ENCODE measurements at places on chromosomes 3 and 15.

- no peak for DNase-seq
These were observed 117.8 kb downstream of the OXNAD1 start for GRCh38 chr3:16382845-16383244.

DNA sequence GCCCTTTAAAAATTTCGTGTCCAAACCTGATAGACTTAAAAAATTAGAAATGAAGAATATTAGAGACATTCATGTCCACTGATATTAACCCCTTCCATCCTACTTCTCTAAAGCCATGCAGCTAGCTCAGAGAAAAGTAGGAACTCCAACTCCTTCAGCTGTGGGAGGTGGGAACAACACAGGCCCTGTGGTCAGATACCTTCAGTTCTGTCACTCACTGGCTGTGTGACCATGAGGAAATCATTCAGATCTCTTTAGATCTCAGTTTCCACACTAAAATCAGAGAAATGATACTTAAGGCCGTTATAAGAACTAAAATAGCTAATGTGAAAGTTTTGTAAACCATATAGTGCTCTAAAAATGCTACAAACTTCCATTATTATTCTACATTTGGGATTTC lies 209.8 kb downstream of the TNIK start:
- no peak for DNase-seq

- DNase-seq: no peak
These were observed 194.0 kb downstream of the ITPR1 start for GRCh38 chr3:4687167-4687566.

GRCh38 chr3:183515968-183516851 lies 39.3 kb downstream of the KLHL6 start:
- no peak for DNase-seq

DNA sequence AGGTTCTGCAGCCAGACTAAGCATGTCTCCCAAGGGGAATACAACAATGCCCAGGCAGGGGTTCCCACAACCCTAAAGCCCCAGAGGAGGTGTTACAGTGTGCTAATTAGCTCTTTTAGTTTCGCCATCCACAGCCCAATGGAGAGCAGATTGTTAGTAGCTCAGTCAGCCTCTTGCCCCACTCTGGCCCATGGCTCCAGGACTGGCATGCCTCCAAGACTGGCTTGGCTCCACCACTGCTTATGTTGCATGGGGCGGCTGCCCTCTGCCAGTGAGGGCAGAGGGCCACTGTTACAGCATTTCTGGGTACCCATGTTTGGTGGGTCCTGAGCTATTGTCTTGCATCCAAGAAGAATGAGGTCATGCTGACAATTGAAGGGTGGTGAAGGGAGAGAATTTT lies 231.1 kb upstream of the MDFIC2 start:
- DNase-seq: no peak

DNA sequence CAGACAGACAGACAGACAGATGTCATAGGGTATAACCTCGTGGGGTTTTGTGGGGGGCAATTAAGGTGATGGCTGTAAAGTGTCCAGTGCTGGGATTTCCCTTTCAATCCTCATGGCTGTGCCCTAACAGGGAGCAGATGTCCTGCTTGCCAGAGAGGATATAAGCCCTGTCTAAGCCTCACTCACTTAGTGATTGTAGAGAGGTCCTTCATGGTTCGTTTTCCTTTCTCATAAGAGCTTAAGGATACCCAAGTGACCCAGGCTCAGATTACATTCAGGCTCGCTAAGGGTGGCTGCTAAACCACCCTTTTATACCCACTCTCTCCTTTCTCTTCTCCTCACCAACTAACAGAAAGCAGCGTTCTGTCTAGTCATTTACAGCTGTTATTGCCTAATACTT lies 19.2 kb downstream of the LYSMD2 start:
- DNase-seq: no peak

DNA sequence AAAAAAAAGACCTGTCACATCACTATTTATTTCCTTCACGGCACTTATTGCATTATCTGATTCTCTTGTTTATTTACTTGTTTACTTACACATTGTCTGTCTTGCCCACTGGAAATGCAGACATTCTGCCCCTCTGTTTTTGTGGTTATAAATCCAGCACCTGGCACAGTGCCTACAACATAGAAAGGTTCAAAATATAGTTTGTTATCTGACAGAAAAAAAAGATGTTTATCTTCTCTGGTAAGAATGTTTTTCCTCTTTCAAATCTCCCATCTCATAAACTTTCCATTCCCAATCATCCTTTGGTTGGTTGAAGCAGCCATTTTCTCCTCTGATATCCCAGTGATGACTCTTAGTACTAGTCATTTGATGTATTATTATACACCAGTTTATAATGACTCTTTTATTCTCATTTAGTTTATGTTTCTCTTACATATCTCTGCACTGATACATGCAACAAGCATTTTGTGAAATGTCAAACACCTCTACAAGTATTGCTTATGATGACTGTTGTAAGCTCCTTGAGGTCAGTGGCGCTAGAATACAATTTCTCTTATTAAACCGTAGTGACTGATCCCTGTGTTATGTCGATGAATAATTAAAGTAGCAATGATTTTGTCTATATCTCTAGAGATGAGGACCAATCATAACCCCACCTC lies 398.4 kb upstream of the TBL1XR1 start:
- DNase-seq: no peak

DNA sequence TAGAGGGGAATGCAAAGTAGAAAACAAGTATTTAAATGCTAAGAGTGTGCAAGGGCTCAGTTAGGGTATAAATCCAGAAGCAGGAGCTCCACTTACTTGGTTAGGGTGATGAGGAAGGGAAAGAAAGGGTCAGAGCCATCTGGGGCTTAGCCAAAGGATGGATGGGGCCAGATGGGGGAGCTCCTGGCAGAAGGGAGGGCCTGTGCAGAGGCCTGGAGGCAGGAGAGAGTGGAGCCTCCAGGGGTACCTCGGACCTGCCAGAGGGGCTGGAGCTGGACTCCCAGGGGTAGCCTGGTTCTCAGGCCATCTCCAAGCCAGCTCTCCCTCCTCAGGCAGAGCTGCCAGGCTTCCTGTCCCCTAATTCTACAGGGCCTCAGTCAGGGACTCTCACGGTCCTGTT lies 506.3 kb downstream of the SHQ1 start:
- no peak for DNase-seq

DNA sequence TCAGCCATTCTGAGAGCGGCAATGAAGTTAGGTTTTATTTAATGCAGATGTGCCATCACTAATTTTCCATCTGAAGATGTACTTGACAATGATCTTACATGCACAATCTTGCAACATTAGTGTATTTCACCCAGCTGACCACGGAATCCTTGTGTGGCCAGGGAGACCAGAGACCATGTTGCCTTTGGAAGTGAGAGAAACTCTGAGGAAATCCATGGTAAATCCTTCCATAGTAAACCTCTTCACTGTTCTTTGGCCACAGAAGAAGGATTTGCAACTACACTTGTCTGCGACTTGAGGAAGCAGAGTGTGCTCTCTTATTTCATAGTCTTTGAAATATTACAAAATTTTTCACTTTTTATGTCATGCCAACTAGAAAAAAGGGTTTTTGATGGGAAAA lies 128.4 kb upstream of the IGSF10 start:
- no peak for DNase-seq

- peak; percentile 64 for DNase-seq
These were observed 2.8 kb downstream of the TMEM115 start for GRCh38 chr3:50356553-50356952.

DNA sequence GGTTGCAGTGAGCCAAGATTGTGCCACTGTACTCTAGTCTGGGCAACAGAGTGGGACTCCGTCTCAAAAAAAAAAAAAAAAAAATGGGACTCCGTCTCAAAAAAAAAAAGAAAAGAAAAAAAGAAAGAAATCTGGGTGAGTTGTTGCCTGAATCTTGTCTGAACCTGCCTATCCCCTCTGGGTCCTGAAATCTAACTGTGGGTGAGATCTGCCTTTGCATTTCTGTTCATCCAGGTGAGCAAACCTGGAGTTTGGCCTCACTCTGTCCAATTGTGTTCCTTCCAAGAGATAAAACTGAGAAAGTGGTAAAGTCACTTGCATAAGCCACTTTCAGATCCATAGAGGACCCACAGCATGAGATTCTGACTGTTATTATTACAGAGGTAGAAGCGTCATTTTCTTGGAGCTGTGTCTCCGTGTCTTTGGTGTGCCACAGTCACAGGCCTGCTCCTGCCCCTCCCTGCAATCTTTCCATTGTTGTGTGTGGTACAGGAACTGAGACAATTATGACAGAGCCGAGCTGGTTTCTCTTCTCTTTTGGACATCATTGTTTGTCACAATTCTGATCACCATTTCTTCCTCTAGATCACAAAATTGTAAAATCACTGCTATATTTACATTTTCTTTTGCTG lies 235.9 kb downstream of the LPP start:
- DNase-seq: no peak

DNA sequence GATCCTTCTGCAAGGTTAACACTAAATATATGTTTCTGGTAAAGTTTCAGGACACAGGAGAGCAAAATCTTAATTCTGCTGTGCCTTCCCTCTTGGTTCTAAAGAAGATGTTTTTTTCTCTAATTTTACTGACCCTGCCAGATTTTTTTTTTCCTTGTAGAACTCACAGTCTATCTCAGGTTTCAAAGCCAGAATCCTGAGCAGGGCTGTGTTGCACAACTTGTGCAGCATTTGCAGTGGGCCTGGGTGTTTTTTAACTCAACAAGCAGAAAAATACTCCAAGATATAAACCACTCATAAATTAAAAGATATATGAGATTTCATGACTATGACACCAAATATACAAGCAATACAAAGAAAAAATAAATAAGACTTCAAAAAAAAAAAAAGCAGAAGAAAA lies 40.2 kb upstream of the ARF4 start:
- no peak for DNase-seq

GRCh38 chr15:85581495-85581894 lies 201.1 kb downstream of the AKAP13 start:
- DNase-seq: no peak

GRCh38 chr3:134432236-134432635 lies 53.5 kb downstream of the ANAPC13 start:
- DNase-seq: no peak

DNA sequence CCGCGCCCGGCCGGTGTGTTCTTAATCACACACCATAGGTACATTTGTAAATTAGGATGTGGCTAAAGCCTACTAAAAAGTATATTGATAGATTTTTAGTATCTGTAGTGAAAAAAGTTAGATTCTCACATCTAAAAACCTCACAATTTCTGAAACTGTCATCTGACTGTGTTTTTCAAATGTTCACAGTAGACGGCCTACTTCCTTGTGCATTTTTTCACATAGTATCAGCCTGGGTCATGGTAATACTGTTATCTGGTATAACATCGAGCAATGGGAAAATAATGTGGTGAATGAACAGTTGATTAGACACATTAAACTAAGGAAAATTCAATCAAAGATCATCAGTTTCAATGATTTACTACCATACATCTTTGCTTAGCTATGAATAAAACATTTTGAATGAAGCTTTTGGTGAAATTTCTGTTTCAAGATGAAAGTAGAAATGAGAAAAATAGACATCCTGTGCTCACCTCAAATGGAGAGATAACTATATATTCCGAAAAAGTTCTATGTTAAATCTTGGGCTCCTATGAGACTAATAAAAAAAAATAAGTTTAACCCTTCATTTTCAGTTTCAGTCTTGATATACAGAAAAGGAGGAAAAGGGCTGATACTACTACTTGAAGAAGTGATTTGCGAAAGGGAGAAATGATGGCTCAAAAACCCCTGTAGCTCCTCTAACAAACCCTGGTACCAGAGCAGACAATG lies 262.7 kb downstream of the ZBTB20 start:
- no peak for DNase-seq

DNA sequence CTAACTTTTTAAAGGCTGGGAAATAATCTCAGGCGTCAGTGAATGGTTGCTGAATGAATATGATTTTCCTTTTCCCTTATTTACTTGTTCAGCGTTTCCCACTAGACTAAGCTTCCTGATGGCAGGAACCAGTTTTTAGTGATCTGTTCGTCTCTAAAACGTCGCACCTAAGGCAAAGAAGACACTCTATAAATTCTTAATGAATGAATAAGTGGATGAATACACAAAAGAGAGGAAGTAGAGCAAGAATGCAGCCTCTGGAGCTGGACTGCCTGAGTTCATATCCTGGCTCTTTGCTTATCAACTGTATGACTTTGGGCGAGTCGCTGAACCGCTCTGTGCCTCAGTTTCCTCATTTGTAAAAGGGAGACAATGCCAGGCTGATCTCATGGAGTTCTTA lies 38.7 kb downstream of the WNT7A start:
- no peak for DNase-seq

GRCh38 chr15:58064082-58064979 lies 1.2 kb downstream of the ALDH1A2 start:
- no peak for DNase-seq

DNA sequence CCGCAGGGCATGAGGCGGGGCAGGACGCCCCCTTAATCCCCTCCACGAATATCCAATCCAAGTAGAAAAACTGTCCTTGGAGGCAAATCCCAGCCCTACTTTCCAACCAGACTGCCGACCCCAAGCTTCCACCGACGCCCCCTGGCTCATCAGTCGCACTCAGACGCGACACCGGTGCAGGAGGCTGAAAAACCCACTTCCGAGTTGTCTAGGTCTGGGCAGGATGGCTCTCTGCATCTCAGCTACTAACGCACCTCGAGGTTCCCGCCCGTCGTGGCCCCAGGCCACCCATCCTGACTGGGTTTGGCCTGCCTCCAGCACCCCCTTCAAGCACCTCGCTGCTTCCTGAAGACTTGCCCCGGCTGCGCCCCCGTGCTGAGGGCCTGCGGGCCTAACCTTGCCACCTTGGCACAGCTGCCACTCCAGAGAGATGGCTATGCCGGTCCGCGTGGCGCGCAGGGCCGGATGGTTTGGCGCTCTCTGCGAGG lies 15.5 kb downstream of the RGMA start:
- no peak for DNase-seq

GRCh38 chr3:53994986-53995603 lies 103.4 kb upstream of the SELENOK start:
- no peak for DNase-seq

DNA sequence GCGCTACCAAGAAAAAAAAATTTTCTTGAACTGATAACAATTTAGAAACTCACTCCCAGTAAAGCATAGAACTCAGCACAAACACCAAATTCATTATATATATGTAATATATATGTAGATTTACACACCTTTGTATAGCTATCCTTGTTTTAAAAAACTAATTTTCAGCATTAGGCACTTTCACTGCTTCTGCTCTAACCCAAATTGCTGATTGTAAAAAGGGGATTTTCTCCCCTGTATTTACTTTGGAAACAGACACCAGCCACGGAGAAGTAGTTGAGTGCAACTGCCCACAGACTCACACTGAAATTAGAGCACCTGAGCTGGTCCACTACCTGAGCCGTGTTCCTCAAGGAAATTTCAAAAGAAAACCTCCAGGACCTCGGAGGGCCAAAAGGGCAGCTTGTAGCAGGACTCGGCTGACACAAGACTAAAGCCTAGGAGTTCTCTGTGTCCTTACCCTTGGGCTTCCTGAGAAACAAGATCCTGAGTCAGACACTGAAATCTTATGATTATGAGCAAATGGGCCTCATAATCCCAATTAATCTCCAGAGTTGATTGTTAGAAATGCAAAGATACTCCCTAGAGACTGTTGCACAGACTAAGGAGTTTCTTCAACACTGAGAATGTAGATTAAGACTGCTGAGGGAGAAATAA lies 106.0 kb downstream of the TNIK start:
- no peak for DNase-seq
